ENCODE measurements at places on chromosomes 11 and 22. TPM values are rescaled to one million over a fixed set of nuclear protein-coding genes. Genes with fewer than 3 reads are reported as not detected.

HBG1 gene
- total RNA-seq, result not detected

VSIG2 gene
- not detected for total RNA-seq

DMC1 gene
- 6.1 TPM for total RNA-seq

APOA4 gene
- not detected for total RNA-seq

KCNK4 gene
- total RNA-seq, result not detected

SCGB1C1 gene
- not detected for total RNA-seq

NLRP14 gene
- not detected for total RNA-seq

OR5D18 gene
- total RNA-seq, result not detected

NAALADL1 gene
- not detected for total RNA-seq

POTEH gene
- not detected for total RNA-seq

A4GALT gene
- 14.4 TPM for total RNA-seq

OR4A16 gene
- total RNA-seq, result not detected

THY1 gene
- total RNA-seq, result 14.5 TPM

TRIM48 gene
- not detected for total RNA-seq

WT1 gene
- 6.3 TPM for total RNA-seq

JAML gene
- not detected for total RNA-seq

GRIK4 gene
- total RNA-seq, result not detected

YDJC gene
- 52.0 TPM for total RNA-seq

TSGA10IP gene
- not detected for total RNA-seq

GALNT18 gene
- total RNA-seq, result 18.4 TPM

SMIM35 gene
- total RNA-seq, result not detected

F2 gene
- 2.0 TPM for total RNA-seq

SULT4A1 gene
- total RNA-seq, result not detected

C22orf15 gene
- total RNA-seq, result not detected

CRYBB2 gene
- not detected for total RNA-seq

ACTN3 gene
- 0.06 TPM for total RNA-seq

BIK gene
- 0.89 TPM for total RNA-seq

LMNTD2 gene
- total RNA-seq, result 2.1 TPM

Measured in A549 treated with RU486 at 1 μM for 4 hours (cell line).